ENCODE measurements at places on chromosomes 11 and 22.

DNA sequence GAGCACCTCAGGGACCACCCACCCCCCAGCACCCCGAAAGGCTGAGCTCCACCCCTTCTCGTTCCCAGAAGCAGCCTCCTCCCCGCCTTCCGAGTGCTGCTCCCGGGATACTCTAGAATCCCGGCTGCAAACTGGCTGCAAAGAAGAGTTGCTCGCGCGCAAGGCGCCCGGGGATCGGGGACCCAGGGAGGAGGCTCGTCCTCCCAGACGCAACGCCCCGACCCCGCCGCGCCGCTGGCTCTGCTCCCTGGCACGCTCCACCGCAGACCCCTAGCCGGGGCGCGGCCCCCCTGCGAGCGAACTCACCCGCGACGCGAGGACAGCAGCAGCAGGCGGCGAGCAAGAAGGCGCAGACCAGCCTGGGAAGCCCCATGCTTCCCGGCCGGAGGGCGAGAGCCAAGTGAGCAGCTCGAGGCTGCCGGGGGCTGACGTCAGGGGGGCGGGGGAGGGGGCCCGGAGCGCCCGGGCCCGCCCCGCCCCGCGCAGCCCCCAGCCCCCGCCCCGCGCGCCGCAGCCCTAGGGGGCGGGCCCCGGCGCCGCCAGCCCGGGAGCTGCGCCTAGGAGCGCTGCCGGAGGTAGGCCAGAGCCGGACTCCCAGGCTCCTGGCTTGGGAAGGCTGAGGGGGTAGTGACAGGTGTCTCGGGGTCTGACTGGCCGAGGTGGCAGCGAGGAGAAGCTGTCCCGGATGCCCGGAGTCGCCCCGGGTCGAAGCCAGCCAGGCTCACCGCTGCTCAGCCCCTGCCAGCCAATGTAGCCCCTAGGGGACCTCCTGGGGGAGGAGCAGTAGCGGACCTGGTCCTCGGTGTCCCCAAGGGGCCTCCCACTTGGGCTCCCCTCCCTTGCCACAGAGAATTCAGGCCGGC lies at the start of gene MCAM:
TSS of gene MCAM (minus strand) at position 402 of the 863 bp plus-strand sequence. CDS start at position 373, 29 bp downstream.
- DNase-seq = no peak

GRCh38 chr11:115984228-115984627 lies 480.0 kb upstream of the CADM1 start:
- no peak for DNase-seq

GRCh38 chr11:94533696-94534630 lies 9.8 kb upstream of the FUT4 start:
- no peak for DNase-seq

- DNase-seq = peak; percentile 37
These were observed 4.3 kb downstream of the IGSF22 start for GRCh38 chr11:18721561-18722292.

GRCh38 chr11:63567044-63567840 lies 4.1 kb upstream of the PLAAT2 start:
- DNase-seq = peak; percentile 82

DNA sequence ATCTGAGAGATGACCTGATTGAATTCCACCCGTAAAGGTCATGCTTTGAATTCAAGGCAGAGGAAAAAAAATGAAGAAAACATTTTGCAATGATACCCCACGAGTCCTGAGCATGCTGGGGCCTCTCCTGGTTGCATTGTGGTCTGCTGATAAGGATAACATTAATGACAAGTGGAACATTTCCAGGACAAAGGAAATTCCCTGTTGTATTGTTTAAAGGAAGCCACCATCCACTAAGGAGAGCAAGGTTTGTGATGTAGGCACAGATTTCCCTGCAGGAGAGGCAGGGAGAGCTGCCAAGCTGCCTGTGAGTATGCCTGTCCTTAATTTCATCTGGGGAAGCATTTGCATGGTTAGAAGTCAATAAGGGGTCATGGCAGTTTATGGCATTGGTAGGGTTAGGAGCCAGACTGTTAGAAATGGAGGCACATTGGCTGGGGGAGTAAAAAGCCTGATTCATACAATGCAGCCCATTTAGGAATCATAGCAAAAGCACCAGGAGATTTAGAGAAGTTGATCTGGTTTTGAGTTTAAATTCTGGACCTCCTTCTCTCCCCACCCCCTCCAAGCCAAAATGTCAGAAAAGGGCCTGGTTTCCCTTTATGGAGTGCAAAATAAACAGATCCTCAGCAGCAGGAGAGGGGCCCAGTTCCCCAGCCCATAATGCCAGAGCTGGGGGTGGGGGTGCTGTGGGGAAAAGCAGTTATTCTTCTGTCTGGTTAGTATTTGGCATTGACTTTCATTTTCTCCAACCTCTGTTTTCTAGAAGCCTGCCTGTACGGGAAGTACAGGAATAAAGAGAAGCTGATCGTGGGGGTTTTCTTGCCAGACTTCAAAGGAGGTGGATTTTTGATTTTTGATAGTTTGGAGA lies 22.1 kb downstream of the FLI1 start:
- no peak for DNase-seq

- peak; percentile 16 for DNase-seq
These were observed 15.7 kb downstream of the ZNF214 start for GRCh38 chr11:7004482-7004881.

DNA sequence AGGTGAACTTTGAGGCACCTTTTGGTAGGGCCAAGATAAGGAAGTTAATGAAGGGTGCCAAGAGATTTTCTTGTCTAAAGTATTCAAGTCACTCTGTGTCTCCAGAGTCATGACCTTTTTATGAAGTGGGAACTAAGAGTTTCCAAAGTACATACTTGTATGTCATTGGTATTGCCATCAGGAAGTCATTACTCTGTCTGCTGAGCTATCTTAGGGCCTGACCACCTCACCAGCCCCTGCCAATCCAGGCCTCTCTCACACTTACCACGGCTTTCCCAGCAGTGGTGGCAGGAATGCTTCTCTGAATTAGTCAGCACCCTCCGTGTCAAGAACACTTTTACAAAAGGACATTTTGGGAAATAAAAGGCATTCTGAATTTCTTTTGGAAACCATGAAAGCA lies 192.8 kb upstream of the MTNR1B start:
- DNase-seq = no peak

DNA sequence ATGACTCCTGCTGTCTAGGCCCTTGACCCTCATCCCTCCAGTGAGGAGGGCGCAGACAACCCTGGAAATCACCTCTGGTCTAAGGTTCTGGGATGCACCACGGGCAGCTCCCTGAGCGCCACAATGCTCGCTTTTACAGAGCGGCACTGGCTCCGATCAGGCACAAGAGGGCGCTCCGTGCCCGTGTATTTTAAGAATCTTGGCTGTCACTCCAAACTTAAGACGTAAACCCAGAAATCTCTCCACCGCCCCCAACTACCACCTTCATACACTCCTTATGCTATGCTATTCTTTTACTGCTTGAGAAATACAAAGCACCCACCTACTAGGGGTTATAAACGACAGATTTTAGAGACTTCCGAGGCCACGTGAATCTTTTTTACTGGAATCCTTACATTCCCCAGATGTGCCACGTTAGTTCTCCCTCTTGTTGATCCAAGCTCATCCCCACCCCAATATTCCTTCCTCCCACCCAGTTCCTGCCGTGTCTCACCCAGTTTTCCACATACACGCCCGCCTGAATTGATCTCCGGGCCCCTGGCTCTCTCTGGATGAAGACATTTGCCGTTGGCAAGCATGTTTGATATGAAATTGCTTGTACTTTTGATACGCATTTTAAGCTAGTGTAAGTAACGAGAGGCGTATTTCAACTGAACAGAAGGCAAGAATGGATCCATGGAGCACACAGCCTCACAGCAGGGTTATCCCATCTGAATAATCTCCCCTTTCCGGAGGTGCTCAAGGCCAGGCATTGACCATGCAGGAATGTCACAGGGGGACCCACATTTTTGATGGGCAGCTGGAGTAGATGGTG lies 453.5 kb downstream of the OPCML start:
- DNase-seq = no peak

GRCh38 chr22:37209140-37209845 lies 3.0 kb downstream of the SSTR3 start:
- DNase-seq = no peak

DNA sequence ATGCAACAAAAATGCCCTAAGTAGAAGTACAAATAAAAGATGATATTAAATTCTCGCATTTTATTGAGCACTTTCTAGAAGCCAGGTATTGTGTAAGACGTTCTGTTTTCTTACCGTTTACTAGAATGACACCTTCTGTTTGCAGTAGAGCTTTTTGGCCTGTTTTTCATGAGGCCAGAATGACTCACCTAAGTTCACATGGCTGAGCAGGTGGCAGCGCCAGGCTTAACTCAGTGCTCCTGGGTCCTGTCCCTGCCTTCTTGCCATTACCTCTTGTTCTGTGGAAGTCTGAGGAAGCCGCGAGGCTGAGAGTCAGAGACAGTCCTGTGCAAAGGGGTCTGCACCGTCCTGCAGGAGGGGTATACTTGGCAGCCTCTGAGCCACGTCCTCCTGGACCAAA lies 113.8 kb downstream of the ATXN10 start:
- DNase-seq = peak; percentile 85

DNA sequence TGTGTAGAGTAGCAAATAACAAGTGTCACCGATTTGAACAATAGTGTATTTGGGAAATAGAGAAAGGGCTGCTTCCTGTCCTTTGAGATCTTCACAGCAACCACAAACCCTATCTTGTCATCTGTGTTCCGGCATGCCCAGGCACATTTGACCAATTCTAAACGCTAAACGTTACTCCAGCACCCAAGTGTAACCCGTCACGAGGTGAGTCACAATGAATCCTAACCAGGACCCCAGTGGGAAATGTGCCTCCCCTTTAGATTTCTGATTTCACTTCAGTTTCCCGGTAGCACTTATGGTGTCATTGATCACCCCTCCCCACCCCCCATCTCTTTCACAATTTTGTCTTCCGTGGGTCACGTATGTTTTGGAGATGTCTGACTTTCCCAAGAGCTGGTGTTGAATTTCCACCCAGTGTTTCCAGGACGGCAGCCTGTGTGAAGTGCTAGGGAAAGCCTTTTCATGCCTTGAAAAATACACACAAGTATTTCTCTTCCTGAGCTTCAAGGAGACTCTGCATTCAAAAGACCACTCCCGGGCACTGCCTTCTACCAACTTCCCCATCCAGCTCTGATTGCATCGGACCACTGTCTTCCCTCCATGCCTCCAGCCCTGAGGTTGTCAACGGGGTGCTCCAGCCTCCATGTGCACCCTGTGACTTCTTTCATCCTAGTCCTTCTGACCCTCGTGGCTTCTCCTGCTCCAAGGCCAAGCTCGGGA lies 10.5 kb upstream of the C11orf24 start:
- peak; percentile 39 for DNase-seq

- DNase-seq = peak; percentile 41
These were observed 857 bp downstream of the ARCN1 start for GRCh38 chr11:118572981-118573550.
